Activated naive CD4-positive, alpha-beta T cell treated with anti-CD3 and anti-CD28 coated beads for 36 hours (primary cell): ENCODE measurements at places on chromosomes 7 and 10.
A peak's percentile ranks its signal among the peaks of the same experiment; 100 is the strongest.

- no peak for DNase-seq
Measured at GRCh38 chr7:29917641-29918040, 72.0 kb downstream of the SCRN1 start.

- DNase-seq = no peak
Measured at GRCh38 chr10:86283466-86284287, 82.9 kb downstream of the GRID1 start.

- DNase-seq = peak; percentile 55
Measured at GRCh38 chr10:110460111-110460809, 37.4 kb upstream of the DUSP5 start.

- DNase-seq = peak; percentile 59
Measured at GRCh38 chr7:116316838-116317628, 106.7 kb downstream of the TES start.

GRCh38 chr7:14457568-14458453 lies 444.7 kb downstream of the DGKB start:
- peak; percentile 56 for DNase-seq

DNA sequence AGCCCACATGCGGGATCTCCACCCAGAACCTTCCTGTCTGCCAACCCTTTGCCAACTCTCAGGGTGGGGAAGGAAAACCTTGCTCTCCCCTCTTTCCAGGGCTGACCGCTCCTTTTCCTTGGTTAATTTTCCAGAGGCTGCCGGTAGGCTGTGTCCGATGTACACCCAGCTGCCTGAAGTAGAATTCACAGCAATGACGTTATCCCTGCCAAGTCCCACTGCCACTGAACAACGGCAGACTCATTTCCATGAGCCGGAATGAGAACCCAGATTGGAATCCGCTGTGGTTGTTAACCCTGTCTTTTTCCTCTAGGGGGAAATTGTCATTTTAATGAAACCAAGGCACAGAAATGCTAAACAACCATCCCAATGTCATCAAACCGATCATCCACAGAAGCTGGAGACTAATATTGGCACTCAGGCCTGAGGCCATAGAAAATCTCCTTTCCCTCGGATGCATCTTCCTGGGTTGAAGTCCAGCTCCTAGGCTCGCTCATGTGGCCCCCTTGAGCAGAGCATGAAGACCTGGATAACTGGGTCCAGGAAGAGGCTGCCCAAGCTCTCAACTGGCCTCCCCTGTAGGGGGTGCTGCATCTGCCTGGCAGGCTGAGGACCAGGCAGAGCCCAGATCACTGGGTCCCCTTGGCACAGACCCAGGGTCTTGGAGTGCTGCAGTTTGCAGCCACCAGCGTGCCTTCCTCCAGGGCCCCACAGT lies 30.4 kb downstream of the KLRG2 start:
- DNase-seq = no peak

GRCh38 chr10:27525819-27526218 lies 21.7 kb downstream of the RAB18 start:
- DNase-seq = no peak

DNA sequence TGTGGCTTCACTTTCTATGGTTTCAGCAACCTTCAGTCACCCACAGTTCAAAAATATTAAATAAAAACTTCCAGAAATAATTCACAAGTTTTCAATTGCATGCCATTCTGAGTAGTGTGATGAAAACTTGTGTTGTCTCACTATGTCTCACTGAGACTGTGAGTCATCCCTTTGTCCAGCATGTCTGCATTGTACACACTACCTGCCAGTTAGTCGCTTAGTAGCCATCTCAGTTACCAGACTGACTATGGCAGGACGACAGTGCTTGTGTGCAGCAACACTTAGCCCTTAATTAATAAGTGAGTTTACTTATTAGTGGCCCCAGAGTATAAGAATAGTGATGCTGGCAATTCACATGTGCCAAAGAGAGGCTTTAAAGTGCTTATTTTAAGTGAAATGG lies 22.5 kb downstream of the CCDC186 start:
- no peak for DNase-seq

DNA sequence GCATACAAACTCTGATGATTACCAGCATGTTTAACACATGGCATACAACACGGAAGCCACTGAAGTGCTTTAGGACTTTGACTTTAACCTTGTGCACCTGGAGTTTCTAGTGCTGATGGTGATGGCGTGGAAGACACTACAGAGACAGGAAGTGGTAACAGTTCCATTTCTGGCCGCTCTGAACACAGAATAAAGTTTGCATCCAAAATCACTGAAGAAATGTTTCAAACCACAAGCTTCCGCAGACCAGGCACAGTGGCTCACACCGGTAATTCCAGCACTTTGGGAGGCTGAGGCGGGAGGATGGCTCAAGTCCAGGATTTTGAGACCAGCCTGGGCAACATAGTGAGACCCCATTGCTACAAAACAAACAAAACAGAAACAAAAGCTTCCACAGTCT lies 40.3 kb upstream of the TNPO3 start:
- DNase-seq = peak; percentile 33

DNA sequence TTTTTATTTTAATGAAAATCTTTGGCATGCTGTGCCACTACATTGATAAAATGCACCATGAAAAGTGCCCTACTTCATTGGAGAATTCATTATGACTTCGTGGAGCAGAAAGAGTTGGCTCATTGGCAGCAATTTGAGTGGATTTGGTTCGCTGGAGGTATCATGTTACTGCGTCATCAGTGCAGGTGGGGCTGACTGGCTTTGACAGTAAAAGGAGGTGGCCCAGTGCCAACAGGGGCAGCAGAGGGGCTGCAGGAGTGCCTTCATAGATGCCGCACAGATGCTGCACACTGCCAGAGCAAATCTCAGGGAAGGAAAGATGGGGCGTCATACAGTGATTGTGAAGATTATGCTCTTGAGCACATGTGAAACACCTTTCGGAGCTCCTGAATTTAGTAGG lies 22.2 kb downstream of the FZD1 start:
- DNase-seq = no peak

- peak; percentile 79 for DNase-seq
Measured at GRCh38 chr10:102796407-102797176, 40.6 kb downstream of the CYP17A1 start.

DNA sequence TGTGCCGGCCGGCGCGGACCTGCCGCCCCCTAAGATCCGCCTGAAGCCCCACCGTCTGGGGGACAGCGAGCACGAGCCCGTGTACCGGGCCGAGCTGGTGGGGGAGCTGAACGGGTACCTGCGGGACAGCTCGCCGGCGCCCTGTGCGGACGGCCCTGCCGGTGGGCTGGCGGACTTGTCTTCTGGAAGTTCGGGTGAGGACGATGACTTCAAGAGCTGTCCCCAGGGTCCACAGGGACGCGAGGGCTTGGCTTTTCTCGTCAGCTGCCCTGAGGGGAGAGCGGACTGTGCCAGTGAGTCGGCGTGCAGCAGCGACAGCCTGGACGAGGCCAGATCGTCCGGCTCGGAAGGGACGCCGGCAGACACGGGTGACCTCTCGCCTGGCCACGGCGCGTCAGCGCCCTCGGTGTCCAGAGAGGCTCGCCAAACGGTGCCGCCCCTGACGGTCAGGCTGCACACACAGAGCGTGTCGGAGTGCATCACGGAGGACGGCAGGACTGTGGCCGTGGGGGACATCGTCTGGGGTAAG lies 8.5 kb downstream of the PWWP2B start:
- DNase-seq = no peak

- DNase-seq = peak; percentile 70
Measured at GRCh38 chr10:124614003-124614659, 130.0 kb downstream of the FAM53B start.

DNA sequence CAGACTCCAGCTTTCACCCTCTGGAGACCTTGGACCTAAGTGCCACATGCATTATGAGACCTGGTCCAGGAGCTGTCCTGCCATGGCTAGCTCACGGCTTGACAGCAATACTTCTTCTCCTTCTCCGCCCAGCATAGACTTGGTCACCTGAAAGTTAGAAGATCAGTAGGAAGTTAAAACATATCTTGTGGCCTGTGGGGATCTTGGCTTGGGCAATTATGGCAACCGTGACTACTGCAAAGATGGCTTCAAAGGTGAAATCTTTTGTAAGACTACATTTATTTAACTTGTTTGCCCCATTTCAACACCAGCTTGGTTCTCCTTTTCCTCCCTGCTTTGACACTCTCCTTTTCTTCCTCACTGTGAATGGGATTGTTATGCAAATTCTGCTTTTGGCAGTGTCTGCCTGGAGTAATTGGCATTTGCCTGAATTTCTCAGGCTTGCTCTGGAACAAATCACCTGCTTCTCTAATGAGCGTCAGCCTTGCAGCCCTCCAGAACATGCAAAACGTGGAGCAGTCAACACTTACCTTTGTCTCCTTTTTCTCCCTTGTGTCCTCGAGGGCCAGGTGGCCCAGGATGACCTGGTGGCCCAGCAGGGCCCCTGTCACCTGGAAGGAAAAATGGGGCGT lies 53.4 kb downstream of the COL17A1 start:
- no peak for DNase-seq

DNA sequence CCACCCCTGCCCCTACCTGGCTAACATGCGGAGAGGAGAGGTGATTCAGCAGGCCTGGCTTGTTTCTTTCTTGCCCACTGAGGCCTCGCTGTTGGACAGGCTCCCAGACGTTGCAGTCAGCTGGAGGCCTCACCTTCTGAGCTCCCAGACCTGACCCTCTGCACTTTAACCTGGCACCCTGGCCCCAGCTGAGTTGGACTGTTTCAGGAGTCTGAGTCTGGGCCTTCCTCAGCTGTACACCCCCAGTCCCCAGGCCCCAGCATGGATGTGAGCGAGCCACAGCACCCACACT lies 35.0 kb downstream of the UNC5B start:
- DNase-seq = no peak

DNA sequence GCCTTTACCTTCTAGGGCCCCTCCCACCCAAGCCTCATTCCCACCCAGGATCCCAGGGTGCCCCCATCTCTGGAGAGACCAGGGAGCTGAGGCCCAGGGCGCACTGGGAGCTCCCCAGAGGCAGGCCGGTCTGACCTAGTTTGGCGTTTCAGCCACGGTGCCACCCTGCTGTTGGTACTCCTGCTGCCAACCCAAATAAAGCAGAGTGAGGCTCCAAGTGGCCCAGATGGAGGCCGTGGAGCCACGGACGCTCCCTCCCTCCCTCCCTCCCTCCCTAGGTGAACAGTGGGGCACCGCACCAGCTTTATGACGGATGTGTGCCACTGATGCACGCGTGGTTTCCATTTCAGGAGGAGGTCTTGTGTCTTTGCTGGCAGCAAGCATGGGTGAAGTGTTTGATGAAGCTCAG lies 1.8 kb downstream of the INPP5A start:
- DNase-seq = peak; percentile 75

- no peak for DNase-seq
Measured at GRCh38 chr10:44882166-44882720, 28.9 kb upstream of the TMEM72 start.

- no peak for DNase-seq
Measured at GRCh38 chr7:45387837-45388236, 186.3 kb upstream of the ADCY1 start.

- peak; percentile 3 for DNase-seq
Measured at GRCh38 chr7:44282601-44283171, 42.7 kb downstream of the CAMK2B start.

- DNase-seq = no peak
Measured at GRCh38 chr7:15494711-15495110, 67.1 kb downstream of the AGMO start.

DNA sequence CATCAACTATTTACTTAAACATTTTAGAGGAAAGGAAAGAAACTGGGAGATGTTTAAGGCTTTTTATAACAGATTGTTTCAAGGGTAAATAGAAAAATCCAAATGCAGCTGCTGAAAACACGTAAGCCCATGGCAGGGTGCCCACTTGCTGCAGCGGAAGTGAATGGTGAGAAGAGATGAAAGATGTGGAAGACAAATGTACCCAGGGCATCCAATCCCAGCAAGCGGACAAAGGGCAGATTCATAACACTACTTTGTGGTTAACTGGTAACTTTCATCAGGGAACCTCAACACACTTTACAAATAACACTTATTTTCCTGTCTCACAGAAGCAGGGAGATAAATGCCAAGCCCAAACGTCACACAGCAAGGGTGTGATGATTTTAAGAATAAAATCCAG lies 358.4 kb downstream of the KCNMA1 start:
- DNase-seq = peak; percentile 7

DNA sequence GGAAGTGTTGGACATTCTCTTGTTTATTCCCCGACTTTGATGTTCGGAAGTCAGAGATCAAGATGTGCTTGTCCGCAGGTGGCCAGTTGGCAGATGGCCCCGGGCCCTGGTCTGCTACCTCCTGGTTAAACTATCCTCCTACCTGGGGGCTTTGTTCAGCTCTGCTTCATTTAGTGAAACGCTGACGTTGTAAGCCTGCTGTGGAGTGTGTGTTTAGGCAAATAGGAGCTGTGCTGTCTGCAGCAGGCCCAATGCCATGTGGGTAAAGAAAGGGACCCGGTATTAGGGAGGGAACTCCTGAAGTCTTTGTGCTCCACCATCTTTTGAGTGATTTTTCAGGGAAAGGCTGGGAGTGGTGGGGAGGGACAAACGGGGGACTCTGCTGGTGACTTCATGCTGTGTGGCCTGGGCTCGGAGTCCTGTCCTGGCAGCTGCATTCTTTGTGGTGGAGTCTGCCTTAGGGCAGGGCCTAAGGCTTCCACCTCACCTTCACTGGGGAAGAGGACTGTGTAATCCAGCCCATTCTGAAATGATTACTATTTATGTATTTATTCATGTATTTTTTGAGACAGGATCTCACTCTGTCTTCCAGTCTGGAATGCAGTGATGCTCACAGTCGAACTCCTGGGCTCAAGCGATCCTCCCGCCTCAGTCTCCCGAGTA lies 171.1 kb upstream of the KLF6 start:
- no peak for DNase-seq

DNA sequence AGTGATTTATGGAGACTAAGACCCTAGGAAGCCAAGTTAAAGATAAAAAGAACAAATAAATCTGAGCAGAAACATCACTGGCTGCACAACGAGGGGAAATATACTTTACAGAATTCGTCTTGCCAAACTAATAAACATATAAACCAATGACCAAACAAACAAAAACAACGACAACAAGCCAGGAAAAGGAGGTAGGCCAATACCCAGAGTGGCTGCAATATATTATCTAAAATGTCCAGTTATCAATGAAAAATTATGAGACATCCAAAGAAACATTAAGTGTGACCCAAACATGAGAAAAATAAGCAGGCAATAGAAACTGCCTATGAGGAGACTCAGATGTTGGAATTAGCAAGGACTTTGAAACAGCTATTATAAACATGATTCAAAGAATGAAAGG lies 81.0 kb downstream of the PKD1L1 start:
- DNase-seq = no peak

DNA sequence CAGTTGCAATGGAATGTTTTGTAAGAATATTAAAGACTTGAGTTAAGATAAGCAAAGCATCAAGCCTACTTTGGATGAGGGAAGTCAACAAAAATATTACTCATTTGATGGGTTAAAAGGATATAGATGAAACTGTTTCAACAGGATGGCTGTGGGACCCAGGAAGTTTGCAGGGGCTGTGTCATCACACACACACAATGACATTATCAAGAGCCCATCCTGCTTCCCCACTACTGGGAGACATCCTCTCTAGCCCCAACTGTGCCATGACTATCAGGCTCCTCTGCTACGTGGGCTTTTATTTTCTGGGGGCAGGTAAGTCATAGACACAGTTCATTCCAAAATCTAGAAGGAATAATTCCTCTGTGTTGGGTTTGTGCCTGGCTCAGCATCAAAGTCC lies 78.8 kb upstream of the PRSS1 start:
- DNase-seq = no peak

- DNase-seq = no peak
Measured at GRCh38 chr7:37656913-37657530, 26.5 kb upstream of the GPR141 start.
